ENCODE measurements at places on chromosomes 2 and 18.

- DNase-seq, result no peak
Observed at GRCh38 chr2:238203973-238204683, 633 bp upstream of the ILKAP start.

DNA sequence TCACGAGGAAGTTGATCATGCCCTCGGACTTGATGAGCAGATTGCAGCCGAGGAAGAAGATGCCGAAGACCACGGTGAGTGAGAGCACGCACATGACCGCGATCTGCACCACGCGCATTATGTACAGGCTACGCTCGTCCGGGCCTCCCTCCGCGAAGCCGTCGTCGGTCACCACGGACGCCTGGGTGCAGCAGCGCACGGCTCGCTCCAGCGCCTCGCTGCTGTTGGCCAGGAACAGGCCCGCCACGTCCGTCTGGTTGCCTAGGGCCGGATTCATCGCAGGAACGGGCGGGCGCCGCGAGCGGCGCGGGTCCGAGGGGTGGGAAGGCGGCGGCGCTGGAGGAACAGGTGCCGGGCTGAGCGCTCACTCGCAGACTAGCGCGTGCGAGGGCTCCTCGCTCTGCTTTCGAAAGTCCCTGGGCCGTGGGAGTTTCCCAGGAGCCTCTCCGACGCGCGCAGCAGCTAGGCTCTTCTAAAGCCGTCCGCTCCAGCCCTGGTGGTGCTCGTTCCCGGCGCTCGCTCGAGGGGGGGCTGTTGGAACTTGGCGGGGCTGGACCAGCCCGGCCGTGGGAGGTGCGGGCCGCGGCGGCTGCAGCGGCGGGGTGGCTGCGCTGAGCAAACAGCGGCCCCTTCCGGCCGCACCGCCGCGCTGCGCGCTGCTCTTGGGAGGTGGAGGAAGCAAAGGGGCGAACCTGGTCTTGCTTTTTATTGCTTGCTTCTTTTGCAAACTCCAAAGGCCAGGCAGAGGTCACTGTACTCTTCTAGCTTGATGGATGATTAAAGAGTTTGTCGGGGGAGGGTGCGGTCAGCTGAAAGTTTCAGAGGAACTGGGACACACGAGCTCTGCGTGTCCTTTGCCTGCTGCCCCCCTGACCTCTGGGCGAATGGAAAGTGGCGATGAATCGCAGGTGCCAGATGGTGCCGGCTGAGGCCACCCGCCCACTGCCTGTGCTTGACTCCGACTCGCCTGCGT is at the start of gene RPRM:
TSS of gene RPRM (minus strand) at position 474 of the 973 bp plus-strand sequence. CDS start at position 277, 197 bp downstream.
- peak; percentile 19 for DNase-seq

DNA sequence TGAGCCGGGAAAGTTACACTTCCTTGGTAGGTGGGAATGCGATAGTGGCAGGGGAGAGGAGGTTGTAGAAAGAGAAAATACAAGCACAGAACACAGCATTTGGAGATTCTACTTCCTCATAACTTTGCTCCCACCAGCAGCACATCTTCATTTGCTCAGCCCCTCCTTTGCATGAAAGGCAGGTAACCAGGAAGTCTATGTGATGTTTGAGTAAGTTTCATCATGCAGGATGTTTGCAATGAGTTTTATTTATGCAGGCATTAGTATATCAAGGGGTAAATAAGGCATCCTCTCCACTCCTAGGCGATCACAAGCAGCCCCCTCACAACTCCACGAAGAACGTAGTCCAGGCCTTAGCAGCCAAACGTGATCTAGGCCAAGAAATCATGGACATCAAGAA is 5.0 kb downstream of the RNF152 start:
- no peak for DNase-seq

- DNase-seq, result no peak
Observed at GRCh38 chr2:66186537-66186936, 248.4 kb upstream of the MEIS1 start.

GRCh38 chr2:33084433-33084832 is 137.7 kb downstream of the LTBP1 start:
- DNase-seq, result no peak

- DNase-seq, result no peak
Observed at GRCh38 chr2:128405981-128406613, 87.4 kb upstream of the HS6ST1 start.

- no peak for DNase-seq
Observed at GRCh38 chr18:75276818-75277609, 66.4 kb downstream of the TSHZ1 start.

GRCh38 chr18:35141077-35141476 is 99.8 kb upstream of the ZNF397 start:
- no peak for DNase-seq
